ENCODE measurements at places on chromosomes 12 and 14. TPM values are rescaled to one million over a fixed set of nuclear protein-coding genes. Genes with fewer than 3 reads are reported as not detected.

Gene MMAB
- 34.8 TPM for total RNA-seq

Gene SLC4A8
- total RNA-seq: 0.74 TPM

Gene HOXC10
- total RNA-seq: 2.1 TPM

Gene MIP
- total RNA-seq: not detected

Gene GALNT16
- total RNA-seq: 3.7 TPM

Data from A549 treated with GW870086 at 1 μM for 4 hours (cell line).